Stimulated activated CD4-positive, alpha-beta T cell treated with anti-CD3 and anti-CD28 coated beads, TNF-alpha, amount 100 ng/mL, for 24 hours (primary cell): ENCODE measurements at places on chromosomes 11 and 22.

DNA sequence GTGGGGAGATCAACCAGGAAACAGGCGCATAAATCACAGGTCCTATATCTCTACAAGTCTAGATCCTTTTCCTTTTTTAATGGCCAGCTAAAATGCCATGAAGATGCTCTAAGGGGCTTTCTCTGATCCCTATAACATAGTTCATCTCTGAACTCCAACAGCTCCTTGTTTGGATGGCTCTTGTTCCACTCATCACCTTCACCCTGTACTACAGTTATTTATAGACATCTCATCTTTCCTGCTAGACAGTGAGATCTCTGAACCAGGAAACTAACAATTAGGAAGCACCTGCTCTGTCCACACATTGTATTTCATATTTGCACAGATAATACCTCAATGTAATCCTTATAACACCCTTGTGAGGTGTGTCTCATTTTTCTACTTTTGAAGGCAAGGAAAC is 31.6 kb downstream of the KCNA4 start:
- no peak for DNase-seq

GRCh38 chr11:96943970-96944369 is 554.2 kb downstream of the JRKL start:
- no peak for DNase-seq

DNA sequence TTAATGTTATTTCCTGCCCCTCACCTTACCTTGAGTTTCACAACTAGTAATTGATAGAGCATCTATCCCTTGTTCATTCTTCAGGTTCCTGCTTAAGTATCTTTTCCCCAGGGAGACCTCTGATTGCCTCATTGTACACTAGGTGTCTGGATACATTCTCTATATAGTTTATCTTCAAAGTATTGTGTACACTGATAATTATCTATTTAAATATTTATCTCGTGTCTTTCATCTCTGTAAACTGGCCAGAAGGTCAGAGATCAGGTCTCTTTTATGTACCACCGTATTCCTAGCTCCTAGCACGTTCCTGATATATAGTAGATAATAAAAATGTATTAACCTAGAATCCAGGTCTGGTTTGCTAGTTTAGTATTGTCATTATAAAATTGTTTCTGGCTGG is 6.4 kb downstream of the TMEM126B start:
- DNase-seq = no peak

GRCh38 chr22:19610518-19611253 is 86.5 kb upstream of the CLDN5 start:
- DNase-seq = no peak

DNA sequence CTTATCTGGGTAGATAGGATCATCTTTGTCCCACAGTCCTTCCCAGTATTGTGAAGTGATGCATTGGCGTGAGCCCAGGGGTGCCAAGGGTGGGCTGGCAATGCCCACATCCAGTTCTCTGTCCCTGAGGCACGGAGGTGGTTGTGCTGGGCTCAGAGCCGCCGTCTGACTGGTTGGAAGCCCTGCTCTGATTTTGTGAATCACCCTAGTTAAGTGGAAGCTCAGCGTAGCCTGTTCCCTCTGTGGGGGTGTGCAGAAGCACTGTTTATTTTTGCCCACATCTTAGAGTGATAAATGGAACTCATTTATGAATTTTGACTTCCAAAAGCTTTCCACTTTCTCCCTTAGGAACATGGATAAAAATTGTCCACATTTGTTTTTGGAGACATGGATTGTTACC is 13.6 kb downstream of the BCR start:
- DNase-seq = no peak

- DNase-seq = no peak
Observed at GRCh38 chr11:35618497-35619115, 346 bp downstream of the FJX1 start.

DNA sequence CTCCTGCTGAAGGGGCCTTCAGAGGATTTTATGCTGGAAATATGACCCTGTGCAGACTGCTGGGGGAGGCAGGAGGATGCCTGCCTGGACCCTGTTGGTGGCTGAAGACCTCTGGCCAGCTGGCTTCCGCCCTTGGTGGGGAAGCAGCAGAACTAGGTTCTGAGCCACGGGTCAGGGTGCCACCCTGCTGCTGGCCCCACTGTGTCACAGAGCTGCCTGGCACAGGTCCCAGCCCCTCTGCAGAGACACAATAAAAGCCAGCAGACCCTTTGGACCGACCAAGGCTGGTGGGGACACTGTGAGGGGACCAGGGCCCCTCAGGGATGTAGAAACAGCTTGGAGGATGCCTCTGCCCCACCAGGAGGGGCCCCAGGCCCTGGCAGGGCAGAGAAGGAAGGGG is 6.9 kb upstream of the SREBF2 start:
- DNase-seq = no peak

DNA sequence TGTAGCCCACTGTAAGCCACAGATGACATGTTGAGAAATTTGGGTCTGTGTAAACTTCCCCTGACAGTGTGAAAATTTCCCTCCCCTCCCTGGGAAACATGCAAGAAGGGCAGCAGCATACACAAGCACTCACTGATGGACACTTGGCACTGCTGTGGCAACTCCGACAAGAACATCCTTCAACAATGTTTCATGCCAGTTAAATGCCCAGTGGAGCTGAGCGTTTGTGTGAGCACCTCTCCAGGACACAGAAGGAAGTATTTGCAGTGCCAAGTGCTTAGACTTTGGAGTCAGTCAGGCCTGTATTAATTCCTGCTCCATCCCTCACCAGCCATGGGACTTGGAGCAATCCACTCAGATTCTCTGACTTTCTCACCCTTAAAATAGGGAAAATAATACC is 17.7 kb downstream of the C11orf87 start:
- no peak for DNase-seq

DNA sequence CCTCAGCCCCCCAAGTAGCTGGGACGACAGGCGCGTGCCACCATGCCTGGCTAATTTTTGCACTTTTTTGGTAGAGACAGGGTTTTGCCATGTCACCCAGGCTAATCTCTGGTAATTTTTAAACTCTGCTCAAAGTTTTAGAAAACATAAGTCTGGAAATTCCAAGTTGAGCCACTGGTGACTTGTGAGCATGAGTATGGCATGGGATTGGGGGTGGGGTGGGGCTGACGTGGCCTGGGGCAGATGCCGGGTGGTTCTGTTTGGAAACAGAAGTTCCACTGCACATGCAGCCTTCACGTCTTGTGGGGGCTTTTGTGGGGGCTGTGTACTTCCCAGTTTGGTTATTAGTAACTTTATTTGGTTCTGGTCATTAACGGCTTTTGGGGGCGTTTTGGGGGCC is 67.3 kb downstream of the PTPRJ start:
- no peak for DNase-seq
